ENCODE measurements at places on chromosomes 4 and X. TPM values are rescaled to one million over a fixed set of nuclear protein-coding genes. Genes with fewer than 3 reads are reported as not detected.

TDO2 gene
- 0.19 TPM for polyA plus RNA-seq

CT45A3 gene
- polyA plus RNA-seq = not detected

GRID2 gene
- polyA plus RNA-seq = 1.9 TPM

CPLX1 gene
- polyA plus RNA-seq = 0.34 TPM

CPE gene
- 80.8 TPM for polyA plus RNA-seq

FBXW7 gene
- polyA plus RNA-seq = 26.7 TPM

CCDC149 gene
- polyA plus RNA-seq = 10.5 TPM

TCEAL6 gene
- polyA plus RNA-seq = not detected

UBE2A gene
- 65.8 TPM for polyA plus RNA-seq

SETD7 gene
- 63.5 TPM for polyA plus RNA-seq

CITED1 gene
- 10.6 TPM for polyA plus RNA-seq

Data from muscle of back (tissue), 13 donors.